ENCODE measurements at places on chromosomes 5 and 9.

- no peak for DNase-seq
Observed at GRCh38 chr9:92404042-92404836, at the start of gene OGN. TSS of gene OGN (minus strand) at chr9:92404578. CDS start at chr9:92403407, 1,171 bp downstream.

GRCh38 chr9:85523202-85523601 is 218.6 kb downstream of the AGTPBP1 start:
- DNase-seq: no peak

GRCh38 chr5:60829490-60830266 is 14.4 kb downstream of the ELOVL7 start:
- DNase-seq: no peak

- DNase-seq: no peak
Observed at GRCh38 chr5:103454770-103455169, 107.8 kb downstream of the NUDT12 start.

GRCh38 chr9:133140174-133140505 is 19.1 kb upstream of the RALGDS start:
- no peak for DNase-seq

GRCh38 chr5:62043289-62044280 is 262.4 kb upstream of the KIF2A start:
- no peak for DNase-seq
